Substantia nigra (tissue), 51 donors: ENCODE measurements at places on chromosomes 12 and 14.
A peak's percentile ranks its signal among the peaks of the same experiment; 100 is the strongest.

DNA sequence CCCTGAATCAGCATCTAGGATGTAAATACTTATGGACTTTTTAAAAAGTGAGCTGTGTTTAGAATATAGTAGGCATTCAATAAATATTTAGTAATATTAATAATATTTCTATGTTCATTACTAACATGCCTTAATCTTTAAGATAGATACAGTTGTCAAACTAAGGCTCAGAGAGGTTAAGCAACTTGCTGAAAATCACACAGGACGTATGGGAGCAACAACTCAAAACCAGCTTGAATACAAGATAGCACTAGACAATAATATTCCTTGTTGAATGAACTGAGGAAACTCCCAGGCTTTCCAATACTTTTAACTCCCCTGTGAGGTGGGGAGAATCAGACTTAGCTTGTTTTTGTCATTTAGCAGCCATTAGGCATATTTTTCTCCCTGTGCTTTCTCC, 45.3 kb downstream of the LLPH start:
- no peak for DNase-seq

DNA sequence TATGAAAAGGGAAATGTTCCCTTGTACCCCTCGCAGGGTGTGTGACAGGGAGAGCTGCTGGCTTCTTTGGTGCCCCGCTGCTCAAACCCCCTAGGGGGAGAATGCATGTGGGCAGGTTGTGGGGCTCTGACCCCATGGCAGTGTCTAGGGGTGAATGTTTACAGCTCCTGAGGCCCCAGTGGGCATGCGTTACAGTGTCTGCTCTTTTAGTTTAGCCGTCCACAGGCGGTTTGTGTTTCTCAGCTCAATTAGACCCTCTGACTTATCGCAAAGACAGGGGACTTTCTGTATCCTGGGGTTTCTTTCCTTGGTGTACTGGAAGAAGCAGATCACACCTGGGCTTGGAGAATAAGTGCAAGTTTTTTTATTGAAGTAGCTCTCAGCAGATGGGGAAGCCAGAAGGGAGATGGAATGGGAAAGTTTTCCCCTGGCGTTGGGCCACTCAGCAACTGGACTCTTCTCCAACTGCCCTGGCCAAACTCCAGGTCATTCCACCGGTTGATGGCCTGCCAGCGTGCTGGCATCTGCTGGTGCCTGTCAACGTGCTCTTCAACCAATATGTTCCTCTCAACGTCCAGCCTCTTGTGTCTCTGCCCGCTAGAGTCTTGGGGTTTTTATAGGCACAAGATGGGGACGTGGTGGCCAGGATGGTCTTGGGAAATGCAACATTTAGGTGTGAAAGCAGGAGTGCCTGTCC, 720.9 kb downstream of the FSCB start:
- DNase-seq: no peak

DNA sequence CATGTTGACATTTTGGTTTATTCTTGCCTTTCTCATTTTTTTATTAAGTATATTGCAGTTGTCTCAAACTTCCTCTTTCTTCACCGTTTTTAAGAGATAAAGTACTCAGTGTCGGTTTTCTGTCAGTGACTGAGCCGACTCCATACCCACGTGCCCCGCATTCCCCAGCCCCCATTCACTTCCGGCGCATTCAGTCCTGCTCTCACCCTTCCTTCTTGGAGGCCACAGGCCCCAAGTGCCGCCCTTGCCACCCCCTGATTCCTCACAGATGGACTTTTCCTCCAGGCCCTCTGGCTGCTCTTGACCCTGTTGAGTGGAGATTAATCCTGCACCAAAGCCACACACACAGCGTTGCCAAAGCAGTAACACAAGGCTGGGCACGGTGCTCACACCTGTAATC, 19.1 kb upstream of the DNAH10 start:
- no peak for DNase-seq

- no peak for DNase-seq
These were observed 507.4 kb upstream of the TBX3 start for GRCh38 chr12:115191342-115191741.

- DNase-seq: no peak
These were observed 10.5 kb upstream of the ZDHHC22 start for GRCh38 chr14:77151918-77152588.

DNA sequence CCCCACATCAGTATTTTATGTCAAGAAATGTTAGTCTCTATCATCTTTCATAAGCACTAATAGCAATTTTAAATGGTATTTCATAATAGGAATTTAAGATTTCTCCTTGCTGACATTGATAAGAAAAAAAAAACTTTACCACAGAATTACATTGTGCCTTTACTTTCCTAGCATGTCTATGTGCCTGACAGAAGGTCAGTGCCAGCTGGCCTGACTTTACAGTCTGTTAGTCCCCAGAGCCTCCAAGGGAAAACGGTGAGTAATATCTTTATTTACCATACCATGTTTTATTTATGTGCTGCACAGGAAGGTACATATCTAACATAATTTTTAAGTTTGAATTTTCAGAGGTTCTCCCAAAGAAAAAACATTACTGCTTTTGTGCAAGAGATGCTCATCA, 152.0 kb upstream of the AEBP2 start:
- DNase-seq: no peak

- peak; percentile 12 for DNase-seq
These were observed 5.1 kb downstream of the GPRC5D start for GRCh38 chr12:12946686-12947355.

GRCh38 chr14:58629281-58629680, 8.5 kb upstream of the DACT1 start:
- DNase-seq: no peak

GRCh38 chr12:25781232-25781631, 177.2 kb upstream of the RASSF8 start:
- DNase-seq: no peak

DNA sequence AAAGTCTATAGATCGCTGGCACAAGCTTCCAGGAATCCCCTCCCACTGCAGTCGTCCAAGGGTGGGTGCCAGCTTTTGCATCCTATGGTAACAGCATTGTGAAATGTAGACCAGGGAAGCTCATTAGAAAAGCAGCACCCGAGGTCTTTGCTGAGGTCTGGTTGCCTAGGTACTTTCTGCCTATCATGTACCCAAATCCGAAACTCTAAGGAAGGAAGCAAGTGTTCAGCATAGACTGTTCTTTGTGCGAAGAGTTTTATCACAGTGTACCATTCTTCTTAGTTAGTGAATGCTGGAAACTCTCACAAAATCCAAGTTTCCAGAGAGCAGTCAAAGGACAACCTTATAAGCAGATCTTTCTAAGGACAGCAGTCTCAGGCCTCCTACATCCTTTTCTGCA, 1532.7 kb upstream of the TMEM132C start:
- no peak for DNase-seq

DNA sequence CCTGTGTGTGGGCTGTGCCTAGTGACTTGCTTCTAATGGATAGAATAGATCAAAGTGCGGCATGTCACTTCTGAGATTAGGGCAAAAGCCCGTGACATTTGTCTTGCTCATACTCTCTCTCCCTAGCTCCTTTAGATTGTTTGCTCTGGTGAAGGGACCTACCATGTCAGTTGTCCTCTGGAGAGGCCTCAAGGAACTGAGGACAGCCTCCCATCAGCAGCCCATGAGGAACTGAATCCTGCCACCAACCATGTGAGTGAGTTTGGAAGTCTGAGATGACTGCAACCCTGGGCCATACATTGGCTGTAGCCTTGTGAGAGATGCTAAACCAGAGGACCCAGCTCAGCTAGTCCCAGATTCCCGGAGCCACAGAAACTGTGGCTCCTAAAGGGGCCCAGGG, 101.6 kb upstream of the ESRRB start:
- no peak for DNase-seq

- DNase-seq: no peak
These were observed 1.4 kb upstream of the SAV1 start for GRCh38 chr14:50669441-50669986.

- peak; percentile 71 for DNase-seq
These were observed 1.4 kb downstream of the BAZ1A start for GRCh38 chr14:34873589-34874385.
